ENCODE measurements at places on chromosomes 4 and X.

DNA sequence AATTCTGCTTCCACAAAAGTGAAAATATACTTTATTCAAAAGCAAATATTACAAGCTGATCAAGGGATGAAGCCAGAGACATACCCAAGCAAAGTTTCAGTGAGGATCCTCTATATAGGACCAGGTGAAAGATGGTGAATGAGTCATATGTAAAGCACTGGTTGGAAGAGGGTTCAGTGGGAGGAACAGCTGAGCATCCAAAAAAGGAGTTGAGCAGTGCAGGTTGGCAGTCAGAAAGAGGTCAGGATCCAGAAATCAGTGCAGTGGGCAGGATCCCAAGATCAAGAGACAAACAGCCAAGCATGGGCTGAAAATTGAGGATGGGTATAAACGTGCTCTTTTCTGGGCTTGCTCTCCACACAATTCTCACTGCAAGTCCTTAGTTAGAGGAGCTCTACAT is 30.3 kb downstream of the OTC start:
- no peak for DNase-seq

GRCh38 chr4:153440475-153440874 is 25.7 kb upstream of the TMEM131L start:
- no peak for DNase-seq

DNA sequence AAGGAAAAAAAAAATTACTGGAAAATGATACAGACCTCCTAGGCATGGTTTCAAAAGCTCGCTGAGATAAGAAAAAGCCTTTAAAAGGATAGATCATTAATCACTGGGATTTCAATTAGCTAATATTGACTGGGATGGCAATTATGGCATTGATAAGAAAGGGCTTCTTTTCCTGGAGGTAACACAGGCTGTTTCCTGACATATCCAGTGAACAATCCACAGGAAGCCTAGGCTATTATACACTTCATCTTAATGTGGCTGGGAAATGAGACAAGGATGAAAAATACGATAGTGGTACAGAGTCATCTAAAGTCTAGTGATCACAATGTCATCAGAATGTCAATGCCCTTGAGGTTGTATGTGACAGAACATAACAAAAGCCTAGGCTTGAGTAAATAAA is 1579.3 kb downstream of the C4orf33 start:
- DNase-seq: no peak

- no peak for DNase-seq
Observed at GRCh38 chrX:72128183-72128834, 3.4 kb downstream of the RTL5 start.

- no peak for DNase-seq
Observed at GRCh38 chrX:106672527-106672926, 54.0 kb upstream of the RNF128 start.

DNA sequence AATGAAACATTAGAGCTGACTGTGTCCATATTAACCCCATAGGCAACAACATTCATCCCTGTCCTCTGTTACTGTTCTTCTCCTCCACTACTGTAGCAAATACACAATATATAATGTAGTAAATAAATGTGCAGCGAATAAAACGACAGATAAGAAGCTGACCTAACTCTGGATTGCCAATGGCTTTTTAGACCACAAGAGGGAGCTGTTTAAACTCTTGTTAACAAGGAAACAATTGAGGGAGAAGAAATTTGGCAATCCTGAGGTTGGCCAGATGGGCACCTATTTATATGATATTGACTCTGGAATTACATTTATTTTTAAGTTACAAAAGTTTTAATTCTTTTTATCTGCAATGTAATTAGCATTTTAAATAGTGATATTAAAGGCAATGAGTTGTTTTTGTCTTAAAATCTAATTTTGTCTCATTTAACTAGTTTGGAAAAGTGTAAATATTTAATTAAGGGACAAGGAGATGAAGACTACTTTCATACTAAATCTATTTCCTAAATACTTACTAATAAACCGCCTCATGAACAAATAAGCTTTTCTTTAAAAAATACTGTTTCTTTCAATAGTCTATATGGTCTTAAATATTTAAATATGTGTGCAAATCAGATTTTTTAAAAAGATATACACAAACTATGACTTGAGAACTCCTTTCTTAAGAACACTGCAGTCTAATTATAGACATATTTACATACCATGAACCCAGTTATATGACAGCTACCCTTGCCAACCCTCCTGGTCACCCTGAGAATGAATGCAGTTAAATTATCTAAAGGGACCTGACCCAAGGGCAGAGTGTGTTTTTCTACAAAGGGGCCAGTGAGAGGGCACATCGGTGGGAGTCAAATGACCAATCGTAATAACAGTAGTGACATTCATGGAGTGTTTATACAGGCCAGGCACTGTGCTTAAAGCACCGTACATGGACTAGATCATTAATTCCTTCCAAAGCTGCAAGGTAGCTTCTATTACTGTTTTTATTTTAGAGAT is 52.9 kb upstream of the HPF1 start:
- DNase-seq: peak; percentile 68

DNA sequence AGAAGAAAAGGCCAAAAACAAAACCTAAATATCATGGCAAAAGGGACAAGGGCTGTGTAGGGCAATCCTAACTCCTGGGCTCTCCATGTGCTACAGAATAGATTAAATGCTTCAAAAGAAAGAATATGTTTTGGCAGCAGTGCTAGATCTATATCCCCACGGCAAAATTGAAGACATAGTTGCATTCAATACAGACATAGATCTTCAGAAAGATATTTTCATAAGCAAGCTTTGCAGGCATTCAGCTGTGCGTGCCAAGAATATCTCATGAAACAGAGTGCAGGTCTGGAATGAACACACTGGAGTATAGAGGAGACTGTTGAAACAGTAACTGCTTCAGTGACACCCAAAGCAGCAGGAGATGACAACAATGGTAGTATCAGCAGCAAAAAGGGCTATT is 1476.9 kb downstream of the ARAP2 start:
- DNase-seq: no peak

- peak; percentile 21 for DNase-seq
Observed at GRCh38 chr4:38757945-38758600, 24.7 kb downstream of the TLR10 start.

- DNase-seq: no peak
Observed at GRCh38 chr4:42352049-42352448, 45.2 kb upstream of the SHISA3 start.

- DNase-seq: no peak
Observed at GRCh38 chr4:89152972-89153371, 41.6 kb downstream of the TIGD2 start.

- DNase-seq: no peak
Observed at GRCh38 chrX:17104433-17104832, 158.0 kb downstream of the REPS2 start.

DNA sequence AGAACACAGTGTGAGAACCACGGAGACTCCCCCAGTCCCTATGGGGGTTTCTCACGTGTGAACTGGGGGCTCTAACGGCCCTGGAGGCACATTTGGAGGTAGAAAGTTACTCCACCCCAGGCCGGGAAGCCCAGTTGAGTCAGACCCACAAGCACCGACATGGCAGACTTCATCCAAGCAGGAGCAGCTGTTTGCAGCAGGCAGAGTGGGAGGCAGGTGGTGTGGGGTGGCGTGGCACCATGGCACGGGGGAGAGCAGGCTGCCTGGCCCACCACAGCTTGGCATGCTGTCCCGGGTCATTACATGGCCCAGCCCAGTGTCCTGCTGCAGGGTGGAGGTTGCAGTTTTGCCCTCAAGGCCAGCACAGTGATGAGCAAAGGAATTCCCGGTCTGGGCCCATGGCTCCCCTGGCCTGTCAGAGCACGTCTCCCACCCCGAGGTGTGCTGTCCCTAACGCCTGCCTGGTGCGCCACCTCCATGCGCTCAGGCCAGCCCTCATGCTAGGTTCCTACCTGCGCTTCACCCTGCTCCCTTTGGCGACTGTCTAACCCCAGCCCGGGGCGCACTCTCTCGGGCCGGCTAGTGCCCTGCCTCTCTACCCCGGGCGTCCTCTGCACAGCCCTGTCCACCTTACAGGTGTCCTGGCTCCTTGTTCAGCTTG is 90.6 kb upstream of the AFAP1 start:
- no peak for DNase-seq

DNA sequence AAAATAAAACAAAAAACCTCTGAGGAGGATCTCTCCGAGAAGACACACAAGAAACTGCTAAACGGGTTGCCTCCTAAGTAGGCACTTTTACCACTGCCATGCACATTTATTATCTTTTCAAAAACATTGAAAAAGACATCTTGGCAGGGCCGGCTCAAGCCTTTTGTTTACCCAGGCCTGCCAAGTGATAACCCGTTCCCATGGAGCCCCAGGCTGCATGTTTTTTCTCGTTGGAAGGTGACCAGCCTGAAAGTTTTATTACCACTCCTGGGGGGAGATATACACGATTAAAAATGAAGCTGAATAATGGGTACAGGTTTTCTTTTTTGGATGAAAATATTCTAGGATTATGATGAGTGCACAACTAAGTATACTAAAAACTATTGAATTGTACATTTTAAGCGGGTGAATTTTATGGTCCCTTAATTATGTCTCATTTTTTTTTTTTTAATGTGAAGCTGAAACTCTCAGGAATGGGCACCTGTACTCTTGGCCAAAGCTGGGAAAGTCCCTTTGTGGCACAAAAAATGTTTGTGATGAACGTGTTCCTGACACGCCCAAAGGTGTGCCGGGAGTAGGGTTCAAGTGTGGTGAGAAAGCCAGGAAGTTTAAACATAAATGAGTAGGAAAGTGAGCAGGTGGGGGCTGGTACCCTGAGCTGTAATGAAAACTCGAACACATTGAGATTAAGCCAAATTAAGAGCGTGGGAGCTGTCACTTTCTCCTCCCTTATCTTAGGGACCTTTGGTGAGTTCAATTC is 1.5 kb upstream of the MAP7D2 start:
- DNase-seq: no peak

DNA sequence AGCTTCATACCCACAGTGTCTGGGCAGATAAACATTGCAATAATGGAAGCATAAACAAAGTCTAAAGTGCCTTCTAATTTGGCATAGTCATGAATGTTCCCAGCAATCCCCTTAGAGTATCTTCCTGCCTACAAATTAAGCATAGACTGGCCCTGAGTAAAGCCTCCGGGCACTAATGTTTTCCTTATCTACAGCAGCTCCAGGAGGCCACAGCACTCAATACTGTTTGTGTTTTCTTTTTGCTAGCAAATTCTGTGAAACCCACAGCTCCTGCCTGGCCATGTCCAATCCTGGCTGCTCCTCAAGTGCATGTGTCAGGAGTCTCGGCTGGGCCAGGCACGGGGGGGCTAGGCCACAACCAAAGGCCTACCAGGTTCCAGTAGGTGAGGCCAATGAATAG is 102.7 kb upstream of the TBC1D9 start:
- no peak for DNase-seq

All from CD4-positive, alpha-beta T cell treated with Interleukin-2 at 100 ng/mL for 4 hours (primary cell).